Foreskin keratinocyte (primary cell): ENCODE measurements at places on chromosomes 16 and 17. TPM values are rescaled to one million over a fixed set of nuclear protein-coding genes. Genes with fewer than 3 reads are reported as not detected.

GRCh38 chr16:81521141-81521626 is 76.6 kb downstream of the CMIP start:
- no peak for DNase-seq

DNA sequence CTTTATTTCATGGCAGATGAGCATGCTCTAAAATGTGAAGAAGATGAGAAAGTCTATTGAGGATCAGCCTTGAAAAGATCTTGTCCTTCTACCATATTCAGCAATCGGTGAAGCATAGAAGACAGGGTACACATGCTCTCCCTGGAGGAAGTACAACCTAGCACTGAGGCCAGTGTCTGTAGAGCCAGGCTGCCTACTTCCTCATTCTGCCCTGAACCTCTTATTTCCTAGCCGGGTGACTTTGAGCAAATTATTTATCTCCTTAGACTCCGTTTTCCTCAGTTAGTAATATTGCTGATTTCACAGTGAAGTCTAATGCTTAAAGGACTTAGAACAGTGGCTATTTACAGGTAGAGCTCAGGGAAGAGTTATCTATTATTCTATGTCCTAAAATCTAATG is 58.4 kb downstream of the TMEM100 start:
- no peak for DNase-seq

DNA sequence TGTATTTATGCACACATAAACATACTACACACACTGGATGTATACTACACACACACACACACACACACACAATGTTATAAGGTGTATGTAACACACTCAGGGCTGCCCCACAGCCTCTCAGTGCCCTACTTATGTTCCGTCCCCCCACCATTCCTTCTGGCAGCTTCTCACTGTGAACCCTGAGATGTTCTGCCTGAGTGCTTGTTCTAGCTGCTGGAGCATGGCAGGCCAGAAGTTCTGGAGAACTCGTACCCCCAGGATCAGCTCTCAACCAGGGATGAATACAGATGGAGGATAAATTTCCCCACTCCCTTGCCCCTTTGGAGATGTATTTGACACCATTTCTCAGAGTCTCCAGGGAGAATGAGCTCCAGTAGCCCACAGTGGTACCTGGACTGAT is 76.4 kb downstream of the CDH13 start:
- no peak for DNase-seq

GRCh38 chr17:15957206-15957605 is 12.3 kb downstream of the ADORA2B start:
- no peak for DNase-seq

Gene PIGW
- 13.5 and 16.8 TPM in 2 replicates for total RNA-seq

DNA sequence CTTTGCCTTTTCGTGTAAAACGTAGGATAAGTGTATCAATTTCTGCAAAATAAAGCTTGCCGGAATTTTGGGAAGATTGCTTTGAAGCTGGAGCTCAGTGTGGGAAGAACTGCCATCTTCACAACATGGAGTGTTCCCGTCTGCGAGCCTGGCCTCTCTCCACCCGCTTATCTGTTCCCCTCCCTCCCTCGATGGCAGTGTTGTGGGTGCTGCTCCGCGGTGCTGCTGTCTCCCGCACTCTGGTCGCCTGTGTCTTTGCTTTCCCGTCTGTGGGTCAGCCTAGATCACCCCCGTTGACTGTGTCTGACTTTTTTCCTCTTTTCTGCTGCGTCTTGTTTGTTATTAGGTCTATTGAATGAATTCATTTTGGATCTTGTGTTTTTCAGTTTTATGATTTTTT is 17.0 kb downstream of the ACSF3 start:
- no peak for DNase-seq
